ENCODE measurements at places on chromosomes 12 and 14.

- DNase-seq = no peak
These were observed 753.3 kb downstream of the SLC6A15 start for GRCh38 chr12:84159260-84159659.

- DNase-seq = no peak
These were observed 324.5 kb downstream of the PCNX1 start for GRCh38 chr14:71231521-71232393.

DNA sequence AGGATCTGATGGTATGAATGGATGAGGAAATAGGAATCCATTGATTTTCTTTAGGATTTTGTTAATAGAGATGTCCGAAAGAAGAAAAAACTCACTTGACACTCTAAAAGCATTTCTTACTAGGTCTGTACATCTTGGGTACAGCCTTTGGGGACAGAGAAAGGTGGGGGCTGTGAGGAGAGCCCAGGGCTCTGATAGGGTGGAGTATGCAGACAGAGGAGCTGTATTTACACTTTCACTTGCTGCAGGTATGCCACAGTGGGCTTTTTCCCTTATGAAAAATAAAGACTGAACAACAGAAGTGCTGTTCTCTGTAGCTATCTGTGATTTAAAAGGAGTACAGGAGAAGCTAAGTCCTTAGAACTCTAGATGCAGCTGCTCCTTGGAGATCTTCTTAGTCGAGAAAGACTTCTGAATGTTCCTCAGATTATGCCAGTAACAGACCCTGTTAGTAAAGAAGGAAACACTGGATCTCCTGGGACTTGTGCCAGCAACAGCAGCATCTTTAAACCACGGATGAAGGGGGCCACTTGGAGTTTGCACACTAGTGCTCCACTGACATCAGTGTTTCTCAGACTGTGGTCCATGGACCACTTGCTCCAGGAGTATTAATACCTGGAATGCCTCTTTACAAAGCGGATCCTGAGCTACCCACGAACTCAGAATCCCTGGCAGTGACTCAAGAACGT lies 19.4 kb upstream of the RTRAF start:
- DNase-seq = no peak

DNA sequence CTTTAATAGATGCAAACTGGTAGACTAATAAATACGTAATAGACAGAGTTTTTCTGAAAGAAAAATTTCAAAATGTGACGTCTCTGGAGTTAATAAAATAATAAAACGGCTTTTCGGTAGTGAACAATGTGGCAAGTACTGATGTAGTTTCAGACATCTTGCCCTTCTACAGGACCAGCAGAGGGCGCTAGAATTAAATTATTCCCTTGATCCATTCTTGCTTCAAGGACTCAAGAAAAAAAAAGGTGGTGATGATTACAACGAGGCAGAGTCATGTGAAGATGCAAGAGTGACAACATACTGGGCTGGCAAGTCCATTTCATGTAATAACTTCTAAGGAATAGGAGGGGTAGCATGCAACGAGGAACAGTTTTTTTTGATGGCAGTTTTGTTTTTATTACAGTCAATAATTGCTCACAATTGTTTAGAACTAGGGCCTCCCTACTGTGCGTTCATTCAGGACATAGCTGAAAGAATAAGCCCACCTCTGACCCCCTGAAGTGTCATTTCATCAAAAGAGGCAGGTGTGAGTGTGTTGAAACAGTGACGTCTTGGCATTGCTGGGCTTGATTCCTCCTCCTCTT lies 101.0 kb upstream of the GZMB start:
- DNase-seq = peak; percentile 74

DNA sequence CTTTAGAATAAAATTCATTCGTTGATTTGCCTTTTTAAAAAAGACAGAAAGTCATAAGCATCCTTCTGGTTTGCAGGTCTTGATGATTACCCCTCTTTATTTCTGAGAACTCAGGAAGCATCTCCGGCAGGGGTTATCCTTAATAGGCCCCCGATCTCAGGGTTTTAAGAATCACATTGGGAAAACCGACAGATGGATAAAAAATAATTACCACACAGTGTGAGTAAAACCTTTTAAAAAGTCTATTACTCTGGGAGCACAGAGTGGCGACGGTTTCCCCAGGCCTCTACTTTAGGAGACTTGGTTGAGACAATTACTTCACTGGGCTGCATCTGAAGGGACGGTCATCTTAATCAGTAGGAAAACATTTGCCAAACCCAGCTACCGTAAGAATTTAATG lies 56.5 kb downstream of the KCNMB4 start:
- no peak for DNase-seq

GRCh38 chr14:76615331-76615730 lies 145.9 kb upstream of the VASH1 start:
- DNase-seq = no peak

- DNase-seq = no peak
These were observed 1.9 kb downstream of the TMEM263 start for GRCh38 chr12:106957583-106957982.

DNA sequence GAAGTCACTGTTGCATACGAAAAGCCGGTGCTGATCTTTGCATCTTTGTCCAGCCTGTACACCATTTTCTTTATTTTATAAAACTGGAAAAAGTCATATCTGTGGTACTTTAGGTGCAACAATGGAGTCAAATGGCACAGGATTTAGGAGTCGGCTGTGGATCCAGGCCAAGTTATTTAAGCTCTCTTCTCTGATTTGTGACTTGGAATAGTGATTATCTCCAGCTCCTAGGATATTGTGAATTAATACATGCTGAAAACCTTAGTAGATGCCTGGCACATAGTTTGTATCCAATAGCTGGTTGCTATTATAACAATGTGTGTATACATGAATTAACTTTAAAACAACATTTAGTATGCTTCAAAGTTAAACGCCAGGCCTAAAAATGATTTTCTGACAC lies 6.2 kb upstream of the CCER1 start:
- DNase-seq = no peak

- DNase-seq = no peak
These were observed 145.3 kb upstream of the DCN start for GRCh38 chr12:91327889-91328288.

- no peak for DNase-seq
These were observed 153.9 kb downstream of the RAD51B start for GRCh38 chr14:67973436-67973835.

- no peak for DNase-seq
These were observed 25.1 kb upstream of the ITGA5 start for GRCh38 chr12:54444206-54444605.

- DNase-seq = no peak
These were observed 10.1 kb upstream of the SLC11A2 start for GRCh38 chr12:51036279-51036678.

GRCh38 chr14:93916498-93916897 lies 10.6 kb upstream of the FAM181A start:
- DNase-seq = no peak

DNA sequence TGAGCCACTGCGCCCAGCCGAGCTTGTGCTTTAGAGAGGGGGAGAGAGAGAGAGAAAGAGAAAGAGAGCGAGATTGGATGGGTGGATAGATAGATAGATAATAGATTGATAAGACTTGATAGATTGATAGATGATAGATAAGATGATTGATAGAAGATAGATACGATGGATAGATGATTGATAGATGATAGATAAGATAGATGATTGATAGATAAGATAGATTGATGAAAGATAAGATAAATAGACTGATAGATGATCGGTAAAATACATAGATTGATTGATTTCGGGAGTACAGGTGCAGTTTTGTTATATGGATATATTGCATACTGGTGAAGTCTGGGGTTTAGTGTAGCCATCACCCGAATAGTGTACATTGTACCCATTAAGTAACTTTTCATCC lies 65.9 kb downstream of the SPRING1 start:
- no peak for DNase-seq

GRCh38 chr12:79961411-79961810 lies 26.5 kb upstream of the PPP1R12A start:
- no peak for DNase-seq

DNA sequence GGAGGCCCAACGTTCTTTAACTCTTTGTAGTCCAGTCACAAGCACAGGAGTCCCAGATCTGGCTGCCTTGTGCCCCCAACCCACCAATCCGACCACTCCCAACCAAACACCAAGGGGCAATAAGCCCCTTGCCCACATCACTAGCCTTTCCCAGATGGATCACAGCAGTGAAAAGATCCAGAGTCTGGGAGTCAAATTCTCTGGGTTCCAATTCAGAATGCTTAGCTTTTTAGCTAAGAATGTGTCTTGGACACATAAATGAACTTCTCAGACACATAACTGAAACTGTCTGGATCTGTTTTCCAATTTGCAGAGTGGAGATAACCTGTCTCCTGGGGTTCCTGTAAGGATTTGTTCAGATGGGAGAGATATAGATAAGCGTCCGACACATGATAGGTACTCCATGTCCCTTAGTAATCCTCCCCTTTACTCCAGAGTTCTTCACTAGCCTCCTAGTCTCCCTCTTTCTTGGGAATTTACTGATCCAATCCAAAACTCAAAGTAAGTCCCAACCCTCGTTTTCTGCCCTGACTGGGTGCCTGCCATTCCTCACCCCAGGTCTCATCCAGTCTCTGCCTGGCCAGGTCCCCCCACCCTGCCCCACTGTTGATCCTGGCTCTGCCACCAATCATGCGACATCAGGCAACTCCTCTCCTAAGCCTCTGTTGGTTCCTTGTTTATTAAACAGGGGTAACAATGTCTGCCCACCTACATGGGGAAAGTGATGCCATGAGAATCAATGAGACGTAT lies 439 bp upstream of the TNFRSF1A start:
- no peak for DNase-seq

GRCh38 chr12:101027200-101027599 lies 182.8 kb downstream of the SLC5A8 start:
- no peak for DNase-seq

DNA sequence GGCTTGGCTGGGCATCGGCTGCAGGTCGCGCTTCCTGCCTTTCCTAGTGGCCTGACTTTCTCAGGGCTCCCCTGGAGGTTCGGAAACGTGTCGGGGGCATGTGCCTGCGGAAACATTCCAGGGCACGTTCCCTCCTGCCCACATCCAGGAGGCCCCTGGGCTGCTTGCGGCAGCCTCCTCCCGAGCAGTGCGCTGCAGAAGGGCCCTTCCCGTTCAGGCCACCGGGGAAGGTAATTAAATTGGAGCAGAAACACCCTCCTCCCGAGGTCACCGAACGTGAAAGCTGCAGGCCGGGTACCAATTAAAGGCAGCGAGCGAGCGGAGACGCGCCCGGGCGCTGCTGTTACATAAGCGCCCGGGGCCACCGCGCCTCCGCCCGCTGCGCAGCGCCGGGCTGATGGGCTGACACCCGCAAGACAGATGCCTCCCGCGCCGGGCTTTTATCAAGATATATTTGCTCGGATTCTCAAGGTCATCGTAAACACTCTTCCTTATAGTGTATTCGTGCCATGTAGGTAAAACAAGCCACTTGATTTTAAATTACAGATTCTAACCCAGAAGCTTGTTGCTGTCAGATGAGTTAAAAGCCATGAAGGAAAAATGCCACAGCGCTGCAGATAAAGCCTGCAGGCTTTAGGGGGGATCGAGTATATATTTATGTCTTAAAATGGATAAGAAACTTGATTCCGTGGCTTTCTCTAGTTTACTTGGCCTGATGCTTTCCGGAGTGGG lies 31.4 kb downstream of the SSPN start:
- DNase-seq = peak; percentile 39

DNA sequence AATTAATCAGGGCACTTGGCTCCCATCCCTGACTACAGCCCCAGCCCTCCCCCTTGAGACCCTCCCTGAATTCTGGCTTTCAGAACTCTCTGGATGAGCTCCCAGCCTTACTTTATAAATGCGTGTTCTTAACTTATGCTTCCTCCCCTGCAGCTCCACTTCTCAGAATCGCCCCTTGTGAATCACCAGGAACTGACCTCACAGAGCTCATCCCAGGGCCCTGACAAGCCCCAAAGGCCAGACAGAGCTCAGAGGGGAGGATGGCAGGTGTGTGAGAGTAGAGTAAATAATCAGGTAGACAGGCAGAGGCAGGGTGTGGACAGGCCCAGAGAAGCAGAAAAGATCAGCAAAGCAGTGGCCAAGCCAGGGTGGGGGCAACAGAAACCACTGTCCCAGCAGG lies 68.2 kb upstream of the FOXN3 start:
- DNase-seq = no peak

GRCh38 chr12:130139567-130140421 lies 22.5 kb upstream of the FZD10 start:
- no peak for DNase-seq

DNA sequence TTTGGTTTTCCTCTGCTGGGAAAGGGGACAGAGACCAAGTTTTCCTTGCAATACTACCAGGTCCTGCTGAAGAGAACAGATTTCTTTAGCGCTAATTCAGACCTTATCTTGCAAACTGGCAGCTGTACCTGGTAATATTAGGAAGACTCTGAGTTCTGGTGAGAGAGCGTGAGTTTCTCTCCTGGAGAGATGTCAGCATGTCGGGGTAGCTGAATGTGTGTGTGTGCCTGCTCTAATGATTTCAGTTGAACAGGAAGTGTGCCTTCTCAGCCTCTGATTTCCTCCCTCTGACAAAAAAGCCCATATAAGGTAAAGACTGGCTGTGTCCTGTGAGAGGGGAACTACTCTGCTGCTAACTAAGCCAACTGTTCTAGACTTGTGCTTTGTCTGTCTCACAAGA lies 10.3 kb upstream of the ERP27 start:
- DNase-seq = peak; percentile 78

GRCh38 chr12:1013618-1014489 lies 22.8 kb downstream of the ERC1 start:
- DNase-seq = no peak

DNA sequence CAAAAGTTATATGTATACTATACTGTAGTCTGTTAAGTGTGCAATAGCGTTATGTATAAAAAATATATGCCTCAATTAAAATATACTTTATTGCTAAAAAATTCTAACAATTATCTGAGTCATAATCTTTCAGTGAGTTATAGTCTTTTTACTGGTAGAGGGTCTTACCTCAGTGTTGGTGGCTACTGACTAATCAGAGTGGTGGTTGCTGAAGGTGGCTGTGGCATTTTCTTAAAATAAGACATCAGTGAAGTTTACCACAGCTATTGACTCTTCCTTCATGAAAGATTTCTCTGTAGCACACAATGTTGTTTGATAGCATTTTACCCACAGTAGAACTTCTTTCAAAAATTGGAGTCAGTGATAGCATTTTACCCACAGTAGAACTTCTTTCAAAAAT lies 23.4 kb downstream of the POLR3B start:
- no peak for DNase-seq

DNA sequence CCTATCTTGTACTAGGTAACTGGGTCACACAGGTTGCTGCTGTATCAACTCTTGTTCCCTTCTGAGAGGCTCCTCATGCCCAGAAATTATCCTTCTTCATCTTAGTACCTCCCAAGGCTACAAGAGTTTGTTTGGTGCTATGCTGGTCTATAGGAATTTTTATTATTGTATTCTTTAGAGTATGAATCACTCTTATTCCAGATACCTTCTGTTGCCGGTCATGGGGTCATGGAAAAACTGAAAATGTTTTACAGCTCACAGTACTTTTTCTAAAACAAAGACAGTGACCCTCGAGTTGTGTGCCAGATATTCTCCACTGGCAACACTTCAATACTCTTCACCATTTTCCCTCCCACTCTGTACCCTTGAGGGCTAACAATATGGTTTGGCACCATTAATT lies 1598.0 kb upstream of the TMEM132C start:
- no peak for DNase-seq
